Calu3 (cell line): ENCODE measurements at places on chromosomes 1 and 21.

- DNase-seq, result no peak
Measured at GRCh38 chr1:67652800-67653199, 32.2 kb upstream of the GADD45A start.

GRCh38 chr1:229159668-229160544 lies 111.0 kb upstream of the RAB4A start:
- DNase-seq, result no peak

- DNase-seq, result no peak
Measured at GRCh38 chr1:225731491-225731890, 46.1 kb upstream of the SRP9 start.

DNA sequence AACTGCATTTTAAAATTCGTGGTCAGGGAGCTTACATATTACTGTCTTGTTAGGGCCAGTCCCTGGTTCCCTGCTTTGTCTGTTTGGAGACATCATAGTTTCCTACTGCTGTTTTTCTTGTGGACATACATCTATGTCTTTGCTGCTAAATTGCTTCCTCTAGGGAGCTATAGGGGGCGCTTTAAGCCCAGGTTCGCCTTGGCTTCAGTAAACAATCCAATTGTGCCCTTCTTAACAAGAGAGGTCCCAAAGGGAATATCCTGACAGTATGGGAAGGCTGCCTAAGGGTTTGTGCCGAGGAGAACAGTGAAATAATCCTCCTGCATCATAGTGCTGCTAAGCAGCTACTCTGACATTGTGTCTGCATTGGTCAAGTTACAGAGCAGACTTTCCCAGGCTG lies 112.5 kb downstream of the USH2A start:
- DNase-seq, result peak; percentile 24

GRCh38 chr1:36707221-36707620 lies 224.5 kb upstream of the CSF3R start:
- DNase-seq, result no peak

DNA sequence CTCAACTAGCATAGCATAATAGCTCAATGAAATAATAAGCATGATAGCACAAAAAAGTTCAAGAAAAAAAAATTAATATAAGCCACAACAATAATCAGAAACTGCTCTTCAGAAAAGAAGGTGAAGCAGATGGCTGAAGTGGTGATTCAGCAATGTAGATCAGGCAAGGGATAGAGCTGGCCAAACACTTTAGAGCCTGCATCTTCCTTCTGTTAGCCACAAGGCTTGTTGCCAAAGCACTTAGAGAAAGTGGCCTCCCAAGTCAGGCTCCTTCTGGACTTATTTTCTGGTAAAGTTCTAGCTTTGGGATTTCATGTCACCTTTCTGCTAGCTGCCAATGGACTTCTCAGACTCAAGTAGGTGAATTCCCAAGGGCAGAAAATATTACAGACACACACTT lies 60.3 kb upstream of the C1orf87 start:
- no peak for DNase-seq

DNA sequence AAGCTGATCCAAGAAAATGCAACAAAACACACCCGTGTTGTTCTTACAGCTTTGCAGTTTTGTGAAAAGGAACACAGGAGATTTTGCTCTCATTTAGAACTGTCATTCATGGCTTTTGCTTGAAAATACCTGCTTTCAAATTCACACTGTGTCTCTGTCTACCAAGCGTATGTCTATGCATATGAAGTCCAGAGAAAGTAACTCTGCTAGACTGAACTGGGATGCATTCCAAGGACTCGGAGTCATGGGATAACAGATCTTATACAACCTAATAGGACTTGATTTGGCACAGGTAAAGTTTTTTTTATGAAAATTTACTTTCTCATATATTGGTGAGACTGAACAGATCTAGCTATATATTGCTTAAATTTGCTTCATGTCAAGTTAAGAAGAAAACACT lies 102.4 kb downstream of the PTGER3 start:
- DNase-seq, result no peak

- DNase-seq, result no peak
Measured at GRCh38 chr1:60388092-60388987, 314.8 kb upstream of the C1orf87 start.

- peak; percentile 82 for DNase-seq
Measured at GRCh38 chr1:209627732-209628196, 24.5 kb downstream of the LAMB3 start.

DNA sequence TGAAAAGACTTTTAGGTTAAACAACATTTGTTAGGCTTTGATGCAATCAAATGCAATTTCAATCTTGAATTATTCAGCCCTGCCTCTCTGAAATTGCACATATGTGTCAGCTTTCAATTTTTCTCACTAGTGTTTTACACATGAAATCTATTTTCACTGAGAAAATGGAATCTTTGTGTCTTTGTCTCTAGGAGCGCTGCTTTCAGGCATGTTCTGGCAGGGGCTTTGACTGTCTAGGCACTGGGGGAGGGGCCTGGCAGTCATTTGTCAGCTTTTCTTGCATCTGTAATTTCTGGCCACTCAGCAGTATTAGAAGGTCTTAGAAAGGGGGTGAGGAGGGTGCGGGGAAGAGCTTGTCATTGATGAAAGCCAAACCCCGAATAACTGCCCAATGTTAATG lies 264.4 kb downstream of the PTPRC start:
- no peak for DNase-seq

GRCh38 chr1:167219646-167220536 lies 795 bp upstream of the POU2F1 start:
- DNase-seq, result peak; percentile 97

- peak; percentile 37 for DNase-seq
Measured at GRCh38 chr1:218658899-218659298, 313.8 kb downstream of the TGFB2 start.

GRCh38 chr1:87126886-87127505 lies 201.7 kb upstream of the LMO4 start:
- no peak for DNase-seq

GRCh38 chr21:33518899-33519298 lies 23.0 kb downstream of the GART start:
- DNase-seq, result no peak

DNA sequence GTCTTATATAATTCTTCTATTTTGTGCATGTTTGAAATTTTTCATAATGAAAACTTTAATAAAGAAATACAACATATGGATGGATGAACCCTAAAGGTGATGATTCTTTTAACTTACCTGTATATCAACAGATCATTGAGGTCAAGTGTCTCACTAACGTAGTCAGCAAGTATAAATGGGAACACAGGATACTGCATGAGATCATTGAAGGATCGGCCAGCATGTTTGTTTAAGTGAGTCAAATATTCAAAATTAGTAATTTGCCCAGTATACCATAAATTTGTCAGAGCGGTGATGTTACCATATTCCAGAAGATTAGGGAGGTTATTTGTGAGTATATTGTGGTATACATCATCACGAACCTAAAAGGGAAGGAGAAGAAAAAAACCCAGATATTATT lies 71.0 kb upstream of the GNG4 start:
- no peak for DNase-seq

DNA sequence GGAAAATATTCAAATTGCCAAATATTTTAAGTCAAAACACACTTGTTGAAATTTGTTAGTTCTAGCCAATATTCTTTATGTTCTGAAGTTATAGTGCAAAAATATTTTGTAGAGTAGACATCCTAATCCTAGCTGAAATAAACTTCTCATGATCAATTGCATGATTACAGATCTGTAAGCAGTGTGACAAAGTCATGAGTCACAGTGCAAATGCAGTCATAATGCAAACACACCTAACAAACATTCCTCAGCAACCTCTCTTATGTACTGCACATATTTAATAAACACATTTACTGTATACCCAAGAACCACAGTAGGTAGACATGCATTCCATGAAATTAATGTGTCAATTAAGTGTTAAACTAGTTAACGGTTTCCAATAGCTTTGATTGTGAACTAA lies 1857.4 kb downstream of the NCAM2 start:
- no peak for DNase-seq

- DNase-seq, result peak; percentile 81
Measured at GRCh38 chr1:167447521-167448136, 70.7 kb downstream of the CD247 start.

- no peak for DNase-seq
Measured at GRCh38 chr1:101242324-101243050, 5.7 kb downstream of the S1PR1 start.

GRCh38 chr1:198318085-198318484 lies 161.3 kb downstream of the NEK7 start:
- DNase-seq, result no peak

GRCh38 chr1:157069601-157070000 lies 24.1 kb upstream of the ARHGEF11 start:
- no peak for DNase-seq

DNA sequence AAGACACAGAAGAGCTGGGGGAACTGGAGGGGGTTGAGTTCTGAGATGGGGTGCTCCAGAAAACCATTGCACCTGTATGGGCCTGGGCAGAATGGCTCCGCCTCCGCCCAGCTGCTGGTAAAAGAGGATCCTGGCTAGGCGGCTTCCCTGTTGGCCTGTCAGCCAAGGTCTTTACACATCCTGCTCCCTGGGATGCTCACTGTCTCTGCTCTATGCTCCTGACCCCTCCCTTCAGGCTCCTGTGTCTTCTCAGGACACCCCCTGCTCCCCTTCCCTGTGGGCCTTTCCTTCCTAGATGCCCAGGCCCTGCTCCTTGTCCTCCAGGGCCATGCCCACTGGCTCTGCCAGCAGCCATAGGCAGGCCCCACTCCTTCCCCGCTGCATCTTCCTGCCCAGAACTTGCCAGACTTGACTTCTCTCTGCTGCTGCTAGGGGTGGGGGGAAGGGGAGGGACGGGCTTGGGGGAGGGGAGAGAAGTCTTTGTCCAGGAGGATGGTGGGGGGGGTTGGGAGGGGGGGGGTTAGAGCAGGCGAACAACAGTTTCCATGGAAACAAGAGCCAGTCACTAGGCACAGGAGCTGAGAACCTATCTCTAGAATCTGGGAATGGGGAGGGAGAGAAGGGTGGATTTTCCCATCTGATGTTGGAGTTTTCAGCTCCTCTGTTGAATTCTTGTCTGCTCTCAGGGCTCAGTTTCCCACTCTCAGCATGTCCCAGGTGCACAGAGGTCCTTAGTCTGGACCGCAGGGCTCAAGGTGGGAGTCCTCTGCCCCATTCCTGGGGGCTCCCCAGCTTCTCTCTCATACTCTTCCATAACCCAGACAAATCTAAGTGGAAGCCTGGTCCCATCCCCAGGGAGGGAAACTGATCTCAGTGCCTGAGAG lies 10.6 kb downstream of the CELSR2 start:
- no peak for DNase-seq

- no peak for DNase-seq
Measured at GRCh38 chr1:25624156-25624555, 7.6 kb downstream of the MAN1C1 start.

DNA sequence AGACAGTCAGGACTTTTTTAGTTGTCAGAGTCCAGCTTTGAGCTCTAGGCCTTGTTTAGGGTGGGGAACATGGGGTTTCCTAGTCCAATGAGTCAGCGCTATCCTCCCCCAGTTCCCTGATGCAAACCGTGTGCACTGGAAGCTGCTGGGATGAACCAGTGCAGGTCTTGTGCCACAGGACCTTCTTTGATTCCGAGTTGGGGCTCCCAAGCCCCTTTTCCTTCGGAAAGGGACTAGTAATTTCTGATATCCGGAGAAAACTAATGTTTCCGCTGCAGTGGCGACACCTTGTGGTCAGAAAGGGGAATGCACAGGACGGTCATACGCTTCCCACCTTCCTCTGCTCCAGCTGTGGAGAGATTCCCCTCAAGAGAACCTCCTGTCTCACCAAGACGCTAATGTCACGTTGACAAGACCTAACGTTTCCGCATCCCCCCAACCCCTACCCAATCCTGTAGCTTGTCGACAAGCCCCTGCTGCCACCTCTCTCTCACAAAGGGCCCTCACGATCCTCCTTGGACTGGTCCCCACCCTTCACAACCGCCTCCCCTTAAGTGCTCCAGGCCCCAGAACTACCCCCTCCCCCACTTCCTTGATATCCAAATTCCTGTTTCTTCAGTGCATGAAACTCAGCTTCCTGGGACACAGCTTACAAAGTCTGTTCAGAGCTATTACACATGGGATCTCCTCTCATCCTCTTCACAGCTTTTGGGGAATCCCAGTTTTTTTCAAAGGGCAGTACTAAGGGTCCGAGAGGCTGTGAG lies 30.9 kb downstream of the GPA33 start:
- DNase-seq, result peak; percentile 83

DNA sequence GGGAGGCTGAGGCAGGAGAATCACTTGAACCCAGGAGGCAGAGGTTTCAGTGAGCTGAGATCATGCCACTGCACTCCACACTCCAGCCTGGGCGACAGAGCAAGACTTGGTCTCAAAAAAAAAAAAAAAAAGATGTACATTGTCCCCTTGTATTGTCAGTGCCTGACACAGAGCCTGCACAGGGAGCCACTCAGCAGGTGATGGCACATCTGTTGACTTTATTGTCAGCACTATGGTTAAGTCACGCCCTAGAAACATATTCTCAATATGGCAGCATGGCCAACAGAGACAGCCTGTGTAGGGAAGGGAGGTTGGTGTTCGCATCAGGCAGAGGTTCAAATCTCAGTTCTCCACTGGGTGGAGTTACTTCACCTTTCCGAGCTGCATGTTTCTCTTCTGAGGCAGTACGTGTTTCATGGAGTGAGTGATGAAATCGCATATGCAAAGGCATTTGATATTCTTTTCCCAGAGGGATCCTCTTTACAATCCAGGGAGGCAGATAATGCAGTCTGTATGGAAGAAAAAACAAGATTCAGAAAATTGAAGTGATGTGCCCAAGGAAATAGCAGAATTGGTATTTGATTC lies 20.6 kb downstream of the LAMC2 start:
- no peak for DNase-seq

GRCh38 chr1:4396551-4396950 lies 257.9 kb upstream of the AJAP1 start:
- no peak for DNase-seq

DNA sequence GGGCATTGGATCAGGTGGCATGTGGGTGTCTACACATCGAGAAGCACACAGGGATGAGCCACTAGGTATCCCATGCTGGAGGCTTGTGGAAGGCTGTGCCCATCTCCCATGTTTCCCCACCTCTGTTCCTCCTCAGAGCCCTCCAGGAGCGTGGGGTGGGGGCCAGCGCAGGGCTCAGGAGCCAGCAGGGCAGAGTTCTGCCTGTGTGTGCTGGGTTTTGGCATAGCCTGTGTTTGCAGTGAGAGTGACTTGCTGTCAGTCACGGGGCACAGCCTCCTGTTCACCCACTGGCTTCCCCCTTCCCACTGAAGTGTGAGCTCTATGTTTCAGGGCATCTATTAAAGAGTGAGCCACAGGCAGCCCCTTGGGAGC lies 10.4 kb downstream of the IBA57 start:
- no peak for DNase-seq

DNA sequence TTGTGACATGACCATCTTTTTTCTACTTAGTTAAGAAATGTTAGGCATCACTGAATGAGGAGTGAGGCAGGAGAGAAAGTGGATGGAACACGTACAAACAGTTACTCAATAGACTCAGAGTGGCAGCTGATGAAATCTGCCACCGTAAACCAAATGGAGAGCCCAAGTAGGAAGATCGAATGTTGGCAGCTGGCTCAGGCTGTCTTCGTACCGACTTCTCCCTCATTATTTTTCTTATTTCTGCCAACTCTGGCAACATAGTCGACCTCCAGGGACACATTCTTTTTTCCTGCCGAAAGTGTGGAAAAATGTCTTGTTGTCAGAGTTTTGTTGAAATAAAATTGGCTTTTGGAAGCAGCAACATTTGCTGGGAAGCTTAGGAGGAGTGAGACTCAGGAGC lies 143.3 kb downstream of the GREM2 start:
- DNase-seq, result no peak

- peak; percentile 44 for DNase-seq
Measured at GRCh38 chr1:242824435-242824834, 299.9 kb upstream of the PLD5 start.
